ENCODE measurements at places on chromosomes 6 and 20.

- DNase-seq: no peak
Observed at GRCh38 chr20:57526087-57526884, 1.3 kb upstream of the CTCFL start.

DNA sequence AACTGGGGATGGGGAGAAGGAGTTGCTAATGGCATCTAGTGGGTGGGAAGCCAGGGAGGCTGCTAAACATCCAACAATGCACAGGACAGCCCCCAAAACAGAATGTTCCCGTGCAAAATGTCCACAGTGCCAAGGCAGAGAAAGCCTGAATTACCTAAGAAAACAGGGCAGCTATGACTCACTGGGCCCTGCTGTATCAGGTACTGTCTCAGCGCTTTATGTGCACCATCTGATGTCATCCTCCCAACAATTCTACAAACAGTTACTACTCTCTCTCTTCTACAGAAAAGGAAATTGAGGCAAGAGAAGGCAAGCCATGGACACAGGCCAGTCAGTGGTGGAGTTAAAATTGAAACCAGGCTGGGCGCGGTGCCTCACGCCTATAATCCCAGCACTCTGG is 3.1 kb downstream of the YTHDF1 start:
- DNase-seq: no peak

- no peak for DNase-seq
Observed at GRCh38 chr6:125792172-125792571, 1.4 kb downstream of the NCOA7 start.

DNA sequence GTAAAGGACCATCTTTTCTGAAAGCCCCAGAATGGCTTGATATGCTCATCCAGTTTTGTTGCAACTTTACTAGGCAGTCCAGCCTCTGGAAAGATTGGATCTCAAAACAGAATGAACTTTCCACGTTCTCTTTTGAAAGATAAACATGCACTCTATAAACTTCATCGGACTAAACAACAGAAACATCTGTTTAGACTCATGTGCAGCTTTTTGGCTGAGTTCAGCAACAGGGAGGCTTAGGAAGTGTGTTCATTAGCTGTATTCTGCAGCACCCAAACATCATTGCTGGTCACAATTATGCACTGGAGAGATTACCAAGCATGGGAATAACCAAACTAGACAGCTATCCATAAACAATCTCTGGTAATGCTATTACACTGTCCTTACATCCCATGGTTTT is 180.5 kb downstream of the TENT5A start:
- DNase-seq: no peak

GRCh38 chr20:25525867-25526266 is 59.5 kb downstream of the NINL start:
- DNase-seq: no peak

DNA sequence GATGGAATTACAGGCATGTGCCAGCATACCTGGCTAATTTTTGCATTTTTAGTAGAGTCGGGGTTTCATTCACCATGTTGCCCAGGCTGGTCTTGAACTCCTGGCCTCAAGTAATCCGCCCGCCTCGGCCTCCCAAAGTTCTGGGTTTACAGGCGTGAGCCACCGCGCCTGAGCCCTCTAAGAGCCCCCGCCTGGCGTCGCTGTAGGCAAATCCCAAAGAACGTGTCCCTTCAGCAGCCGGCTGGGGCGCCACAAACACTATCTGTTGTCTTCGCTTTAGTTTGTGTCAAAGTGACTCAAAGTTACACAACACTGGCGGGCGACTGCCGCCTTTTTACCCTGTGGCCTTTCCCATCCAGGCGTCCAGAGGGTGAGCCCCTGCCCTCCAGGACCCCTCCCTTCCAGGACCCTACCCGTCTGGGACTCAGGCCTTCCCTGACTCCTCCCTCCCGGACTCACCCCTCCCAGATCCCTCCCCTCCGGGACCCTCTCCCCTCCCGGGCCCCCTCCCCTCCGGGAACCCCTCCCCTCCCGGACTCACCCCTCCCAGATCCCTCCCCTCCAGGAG is 940 bp upstream of the ADRM1 start:
- peak; percentile 92 for DNase-seq

GRCh38 chr6:30837870-30838269 is 46.4 kb upstream of the DDR1 start:
- no peak for DNase-seq

GRCh38 chr20:21083825-21084325 is 22.3 kb downstream of the LINC00237 start:
- no peak for DNase-seq

DNA sequence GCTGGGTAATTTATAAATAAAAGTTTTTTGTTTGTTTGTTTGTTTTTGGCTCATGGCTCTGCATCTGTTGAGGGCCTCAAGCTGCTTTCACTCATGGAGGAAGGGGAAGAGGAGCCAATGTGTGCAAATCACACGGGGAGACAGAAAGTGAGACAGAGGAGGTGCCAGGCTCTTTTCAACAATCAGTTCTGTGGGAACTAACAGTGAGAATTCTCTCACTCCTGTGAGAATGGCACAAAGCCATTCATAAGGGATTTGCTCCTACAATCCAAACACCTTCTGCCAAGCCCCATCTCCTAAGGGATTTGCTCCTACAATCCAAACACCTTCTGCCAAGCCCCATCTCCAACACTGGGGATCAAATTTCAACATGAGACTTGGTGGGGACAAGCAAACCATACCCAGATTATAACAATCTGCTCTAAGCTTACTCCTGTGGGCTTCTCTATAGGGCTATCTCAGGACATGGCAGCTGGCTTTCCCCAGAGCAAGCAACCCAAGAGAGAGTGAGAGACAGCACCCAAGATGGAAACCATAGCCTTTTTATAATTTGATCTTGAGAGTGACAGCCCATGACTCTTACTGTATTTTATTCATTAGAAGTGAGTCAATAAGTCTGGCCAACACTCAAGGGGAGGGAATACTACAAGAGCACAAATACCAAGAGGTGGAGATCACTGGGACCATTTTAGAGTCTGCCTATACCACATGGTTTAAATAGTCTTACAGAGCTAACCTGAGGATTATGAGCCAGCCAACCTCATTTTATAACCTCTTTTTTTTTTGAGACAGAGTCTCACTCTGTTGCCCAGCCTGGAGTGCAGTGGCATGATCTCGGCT is 22.8 kb upstream of the LRRC1 start:
- no peak for DNase-seq

GRCh38 chr6:104126315-104127005 is 733.3 kb downstream of the HACE1 start:
- DNase-seq: no peak

DNA sequence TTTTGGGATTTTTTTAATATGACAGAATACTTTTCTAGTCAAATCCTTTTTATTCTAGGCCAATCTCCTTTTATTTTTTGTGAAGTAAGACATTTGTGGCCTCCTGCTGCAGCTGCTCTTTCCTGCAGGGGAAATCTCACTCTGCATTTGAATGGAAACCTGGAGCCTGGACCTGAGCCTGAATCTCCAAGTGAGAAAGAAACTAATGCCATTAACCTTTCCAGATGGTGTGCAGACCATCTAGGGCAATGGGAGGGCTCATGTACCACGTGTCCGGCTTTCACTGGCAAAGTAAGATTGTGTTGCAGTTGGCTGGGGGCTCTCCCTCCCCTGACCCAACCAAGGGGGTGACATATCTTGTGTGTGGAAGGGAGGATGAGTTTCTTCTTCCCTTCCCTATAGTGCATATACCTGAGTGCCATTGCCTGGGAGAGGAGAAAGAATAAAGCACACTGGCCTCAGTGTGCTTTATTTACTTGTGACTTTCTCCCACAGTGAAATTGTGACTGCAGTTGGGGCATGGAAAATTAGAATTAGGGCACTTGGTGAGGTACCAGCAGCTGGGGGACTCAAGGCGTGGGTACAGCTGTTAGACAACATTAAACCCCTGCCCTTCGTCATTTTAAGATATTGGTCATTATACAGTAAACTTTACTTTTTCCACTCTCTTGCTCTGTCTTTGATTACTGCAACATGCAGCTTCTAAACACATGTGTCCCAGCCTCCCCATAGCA is 159.8 kb upstream of the RIN2 start:
- no peak for DNase-seq

DNA sequence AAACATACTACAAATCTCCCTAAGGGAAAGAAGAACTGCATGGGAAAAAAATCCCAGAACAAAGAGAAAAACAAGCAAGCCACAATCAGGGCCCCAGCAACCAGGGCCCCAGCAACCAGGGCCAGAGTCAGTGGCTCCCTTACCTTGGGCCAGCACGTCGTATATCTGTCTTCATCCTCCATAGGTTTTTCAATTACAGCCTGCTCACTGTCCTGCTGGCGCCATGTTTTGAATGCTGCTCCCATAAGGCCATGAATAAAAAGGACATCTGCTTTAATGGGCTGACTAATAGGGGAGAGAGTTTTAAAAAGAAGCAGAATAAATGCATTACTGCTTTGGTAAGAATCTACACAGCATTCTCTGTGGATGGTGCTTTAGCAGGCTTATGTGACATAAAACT is 49.2 kb downstream of the SERAC1 start:
- DNase-seq: no peak

DNA sequence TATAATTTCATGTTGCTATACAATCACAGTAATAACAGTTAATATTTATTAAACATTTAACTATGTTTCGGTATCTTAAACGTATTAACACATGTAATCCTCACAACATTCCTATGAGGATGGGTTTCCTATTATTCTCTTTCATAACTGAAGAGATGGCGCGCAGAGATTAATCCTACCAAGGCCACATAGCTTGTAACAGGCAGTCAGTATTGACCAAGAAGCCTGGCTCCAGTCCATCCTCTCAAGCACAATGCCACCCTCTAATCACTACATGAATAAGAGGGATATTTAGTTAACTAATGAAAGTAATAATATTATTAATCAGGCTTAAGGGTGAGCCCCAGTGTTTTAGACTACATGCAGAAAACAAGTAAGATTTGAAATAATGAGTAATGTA is 149.7 kb upstream of the SIM1 start:
- DNase-seq: no peak

DNA sequence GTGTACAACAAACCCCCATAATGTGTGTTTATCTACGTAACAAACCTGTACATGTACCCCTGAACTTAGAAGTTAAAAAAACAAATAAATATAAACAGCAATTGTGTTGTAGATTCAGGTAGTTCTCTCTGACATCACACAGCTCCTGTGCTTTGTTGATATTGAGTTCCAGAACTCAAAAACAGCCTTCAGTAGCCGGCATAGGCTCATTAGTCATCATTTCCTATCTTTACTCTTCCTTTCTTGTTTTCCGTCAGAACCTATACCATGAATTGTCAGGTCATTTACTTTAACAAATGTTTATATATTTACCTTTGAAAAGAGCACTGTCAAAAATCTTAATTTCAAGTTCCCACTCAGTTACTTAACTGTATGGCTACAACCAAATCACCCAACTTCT is 88.8 kb downstream of the ADTRP start:
- DNase-seq: no peak

DNA sequence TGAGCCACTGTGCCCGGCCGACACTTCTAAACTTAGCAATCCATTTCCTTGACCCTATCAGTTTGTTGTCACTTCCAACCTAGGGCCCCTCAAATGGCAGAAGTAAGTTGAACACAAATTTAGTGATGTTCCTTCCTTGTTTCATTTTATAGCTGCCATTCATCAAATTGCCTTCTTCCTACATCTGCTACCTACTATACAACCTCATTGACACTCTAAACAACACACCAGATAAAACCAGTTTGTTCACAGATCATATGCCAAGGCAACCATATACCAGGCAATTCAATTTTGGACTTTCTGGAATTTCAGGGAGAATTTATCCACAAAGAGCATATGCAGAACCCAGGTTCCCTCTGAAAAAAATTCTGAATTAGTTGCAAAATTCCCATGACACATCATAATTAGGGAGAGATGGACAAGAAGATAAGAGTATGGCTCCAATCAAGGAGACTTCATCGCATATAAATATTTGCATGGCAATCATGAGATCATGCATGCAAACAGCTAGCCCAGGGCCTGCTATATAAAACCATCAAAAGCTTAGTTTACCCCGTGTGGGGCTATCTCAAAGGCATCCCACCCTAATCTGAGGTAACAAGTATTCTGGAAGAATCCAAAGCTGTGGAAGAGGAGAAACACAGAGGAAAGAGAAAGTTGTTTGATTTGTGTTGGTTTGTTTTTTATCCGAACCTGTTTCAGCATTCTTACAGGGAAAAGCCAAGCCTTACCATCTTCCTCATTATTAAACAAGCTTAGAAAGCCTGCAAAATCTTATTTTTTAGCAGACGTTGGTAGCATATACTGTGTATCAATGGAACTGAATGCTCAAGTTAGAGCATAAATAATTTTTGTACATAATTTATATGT is 132.8 kb upstream of the TNFAIP3 start:
- DNase-seq: no peak

DNA sequence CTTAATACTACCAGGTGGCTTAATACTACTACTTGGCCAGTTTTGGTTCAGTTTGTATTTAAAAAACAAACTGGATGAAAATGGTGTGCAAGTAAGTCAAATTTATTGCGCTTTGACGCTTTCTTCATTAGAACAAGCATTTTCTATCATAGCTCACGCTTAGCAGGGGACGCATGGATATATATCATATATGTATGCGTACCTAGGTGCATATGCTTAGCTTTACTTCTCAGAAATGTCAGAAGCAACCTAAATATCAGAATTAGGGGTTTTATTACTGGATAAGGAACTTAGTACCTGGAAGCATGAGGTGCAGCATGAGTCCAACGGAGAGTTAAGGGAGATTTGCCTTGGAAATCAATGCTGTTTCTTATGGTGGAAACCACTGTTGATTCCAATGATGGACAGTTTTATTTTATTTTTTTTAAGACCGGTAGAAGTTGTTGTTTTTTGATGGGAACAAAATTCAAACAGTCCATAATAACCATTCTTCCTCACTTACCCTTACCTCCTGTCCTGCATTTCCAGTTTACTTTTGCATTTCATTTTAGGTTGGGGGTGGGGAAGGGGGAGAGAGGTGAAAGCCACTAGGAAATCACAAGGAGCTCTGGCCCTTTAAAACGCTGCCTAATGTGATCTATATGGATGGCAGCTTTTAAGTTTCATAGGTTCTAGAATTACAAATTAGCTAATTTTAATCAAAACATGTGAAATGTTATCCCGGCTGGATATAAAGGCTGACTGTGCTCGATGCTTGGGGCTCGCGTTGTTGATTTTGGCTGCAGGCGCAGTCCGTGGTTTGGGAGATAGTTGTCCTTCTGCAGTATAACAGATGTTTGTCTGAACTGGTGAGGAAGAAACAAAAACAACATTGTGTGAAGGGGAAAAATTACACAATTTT is 2.1 kb downstream of the SOBP start:
- DNase-seq: no peak

- DNase-seq: no peak
Observed at GRCh38 chr6:22470454-22471131, 98.8 kb upstream of the HDGFL1 start.

GRCh38 chr6:16420715-16421461 is 182.5 kb downstream of the GMPR start:
- DNase-seq: peak; percentile 76

- DNase-seq: no peak
Observed at GRCh38 chr20:54168961-54169862, 4.6 kb downstream of the CYP24A1 start.

DNA sequence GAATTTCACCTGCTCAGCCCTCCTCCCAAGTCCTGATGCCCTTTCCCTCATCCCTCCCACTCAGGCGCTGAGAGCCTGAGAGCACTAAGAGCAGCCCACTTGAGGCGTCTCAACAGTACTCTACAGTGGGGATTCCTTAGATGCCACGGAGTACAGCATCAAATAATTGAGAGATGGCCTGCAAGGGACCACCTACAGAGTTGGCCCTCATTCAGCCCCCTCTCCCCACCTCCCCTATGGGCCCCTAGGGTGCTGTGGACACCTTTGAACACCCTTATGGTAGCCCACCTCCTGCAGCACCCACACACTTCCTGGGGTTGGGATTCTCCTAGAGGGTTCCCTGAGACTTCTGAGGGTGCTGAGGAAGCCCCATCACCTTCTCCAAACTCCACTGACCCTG is 37.1 kb upstream of the SIRPG start:
- no peak for DNase-seq
